Prostate gland (tissue), 2 donors: ENCODE measurements at places on chromosomes 1 and 21.
A peak's percentile ranks its signal among the peaks of the same experiment; 100 is the strongest.

GRCh38 chr1:199054694-199055093, 415.9 kb downstream of the PTPRC start:
- DNase-seq, result no peak

DNA sequence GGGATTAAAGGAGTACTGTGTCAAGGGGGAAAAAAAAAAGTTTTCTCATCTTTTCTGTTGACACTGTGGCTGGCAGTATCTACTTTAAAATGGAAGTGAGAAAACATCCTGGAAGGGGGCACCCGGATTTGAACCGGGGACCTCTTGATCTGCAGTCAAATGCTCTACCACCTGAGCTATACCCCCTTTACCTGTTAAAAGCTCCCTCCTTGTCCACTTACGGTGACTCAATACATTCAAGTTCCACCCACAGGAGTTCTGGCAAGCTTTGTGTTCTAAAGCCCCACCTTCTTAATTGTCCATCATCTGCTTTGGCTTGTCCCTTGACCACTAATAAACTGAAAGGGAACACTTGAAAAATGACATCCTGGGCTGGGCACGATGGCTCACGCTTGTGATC, 68.2 kb downstream of the FNBP1L start:
- no peak for DNase-seq

- no peak for DNase-seq
These were observed 139.1 kb downstream of the SLC45A1 start for GRCh38 chr1:8456991-8457390.

DNA sequence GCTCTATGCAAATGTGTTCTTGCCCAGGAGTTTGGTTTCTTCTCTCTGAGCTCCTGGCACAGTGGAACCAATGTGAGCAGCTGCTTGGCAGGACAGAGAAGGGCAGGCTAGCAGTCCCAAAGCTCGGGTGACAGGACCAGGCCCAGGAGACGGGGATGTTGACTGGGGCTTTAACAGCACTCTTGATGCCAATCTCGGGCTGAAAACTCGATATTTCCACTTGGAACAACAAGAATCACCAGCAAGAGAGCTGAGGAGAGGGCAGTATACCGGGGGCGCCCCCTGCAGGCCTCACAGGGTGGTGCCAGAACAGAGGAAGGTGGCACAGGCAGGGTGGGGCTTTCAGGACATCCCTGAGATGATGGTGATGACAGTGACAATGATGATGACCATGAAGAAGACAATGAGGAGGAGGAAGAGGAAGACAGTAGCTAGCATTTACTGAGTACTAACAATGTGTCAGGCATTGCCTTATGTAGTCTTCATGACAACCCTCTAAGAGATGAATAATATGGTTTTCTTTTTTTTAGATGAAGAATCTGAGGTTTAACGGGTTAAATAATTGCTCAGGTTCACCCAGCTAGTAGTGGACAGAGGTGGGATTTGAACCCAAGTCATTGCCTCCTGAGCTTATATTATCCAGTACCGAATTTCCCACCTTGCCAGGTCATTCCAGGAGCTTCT, 2.7 kb upstream of the KCNJ9 start:
- DNase-seq, result no peak

DNA sequence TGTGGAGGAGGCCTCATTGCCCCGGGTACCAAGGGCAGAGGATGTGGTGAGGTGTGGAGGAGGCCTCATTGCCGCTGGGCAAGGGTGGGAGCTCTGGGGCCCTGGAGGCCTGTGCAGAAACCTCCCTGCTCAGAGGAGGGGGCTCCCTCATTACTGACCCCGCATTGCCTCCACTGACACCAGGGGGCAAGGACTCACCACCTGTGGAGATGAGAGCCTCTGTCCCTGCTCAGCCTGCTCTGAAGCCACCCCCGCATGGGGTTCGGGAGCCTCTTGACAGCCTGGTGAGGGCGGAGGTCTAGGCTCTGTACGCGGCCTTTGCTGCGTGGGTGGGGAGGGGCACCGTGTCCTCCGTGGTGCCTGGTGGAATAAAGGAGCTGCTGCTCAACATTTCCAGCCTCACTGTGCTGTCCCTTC, 95.0 kb upstream of the COL6A1 start:
- no peak for DNase-seq

DNA sequence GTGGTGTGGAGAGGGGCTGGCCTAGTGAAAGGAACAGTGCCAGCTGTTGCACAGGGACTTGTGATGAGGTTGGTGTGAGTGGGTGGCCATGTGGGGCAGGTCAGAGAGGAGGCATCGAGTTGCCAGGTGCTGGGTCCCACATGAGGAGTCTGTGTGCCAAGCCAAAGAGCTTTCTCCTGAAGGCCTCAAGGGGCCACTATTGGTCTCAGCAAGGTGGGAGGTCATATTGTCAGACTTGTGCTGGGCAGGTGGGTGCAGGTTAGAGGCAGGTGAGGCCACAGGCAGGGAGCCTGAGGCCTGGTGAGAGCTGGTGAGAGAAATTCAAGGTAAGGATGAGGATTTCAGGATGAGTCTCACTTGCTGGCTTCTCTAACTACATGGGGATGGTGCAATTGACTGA, 256.8 kb downstream of the DISC1 start:
- no peak for DNase-seq

- peak; percentile 86 for DNase-seq
These were observed 41.0 kb downstream of the KCND3 start for GRCh38 chr1:111948209-111949171.

- no peak for DNase-seq
These were observed 11.7 kb downstream of the DSCAM start for GRCh38 chr21:40835184-40835694.

GRCh38 chr1:87197156-87197555, 131.5 kb upstream of the LMO4 start:
- no peak for DNase-seq

GRCh38 chr1:86866665-86867064, 47.3 kb downstream of the SELENOF start:
- DNase-seq, result no peak

GRCh38 chr1:187566354-187566753, 737.6 kb downstream of the PLA2G4A start:
- DNase-seq, result no peak

DNA sequence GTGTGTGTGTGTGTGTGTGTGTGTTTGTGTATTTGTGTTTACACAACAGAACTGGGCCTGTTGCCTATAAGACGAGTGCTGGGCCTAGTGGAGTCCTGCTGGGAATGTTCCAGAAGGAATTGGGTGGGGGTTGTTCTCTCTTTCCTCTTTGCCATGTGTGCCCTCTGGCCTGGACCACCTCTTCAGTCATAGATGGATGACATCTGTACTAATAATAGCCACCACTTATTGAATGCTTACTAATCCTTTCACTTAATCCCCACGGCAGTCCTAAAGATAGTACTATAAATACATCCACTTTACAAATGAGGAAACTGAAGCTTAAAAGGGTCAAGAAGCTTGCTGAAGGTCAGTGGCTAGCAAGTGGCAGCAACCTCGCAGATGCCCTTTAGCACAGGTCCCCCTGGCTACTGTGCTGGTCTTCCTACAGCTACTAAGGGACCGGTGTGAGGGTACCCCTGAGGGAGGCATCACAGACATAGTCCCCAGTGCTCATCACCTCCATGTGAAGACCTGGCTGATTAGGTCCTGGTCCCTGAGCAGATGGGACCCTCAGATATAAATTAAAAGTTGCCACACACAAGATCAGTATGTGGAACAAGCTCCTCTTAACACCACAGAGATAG, 55.2 kb upstream of the KIF1B start:
- no peak for DNase-seq

DNA sequence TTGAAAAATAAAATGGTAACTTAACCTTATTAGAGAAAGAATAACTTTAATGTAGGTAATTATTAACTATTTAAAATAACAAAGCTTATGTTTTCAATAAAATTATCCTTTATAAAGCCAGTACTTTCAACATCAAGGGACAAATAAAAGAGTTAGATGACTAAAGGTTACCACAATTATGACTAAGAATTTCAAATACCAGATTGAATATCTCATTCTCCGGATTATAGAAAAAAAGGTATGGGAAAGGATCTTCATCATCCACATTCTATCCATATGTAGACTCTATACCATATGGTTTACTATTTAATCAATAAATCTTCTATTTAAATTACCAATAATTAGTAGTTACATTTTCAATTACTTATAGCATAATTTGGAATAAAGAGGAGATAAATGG, 62.8 kb downstream of the TOR3A start:
- DNase-seq, result no peak

- DNase-seq, result no peak
These were observed 130.4 kb downstream of the AJAP1 start for GRCh38 chr1:4784761-4785160.
